NCI-H1436 treated with DMSO at 0.1 percent for 48 hours (cell line): ENCODE measurements at places on chromosomes 3 and 15.

GRCh38 chr3:197793247-197793646 is 2.2 kb downstream of the LRCH3 start:
- no peak for DNase-seq

GRCh38 chr15:39227001-39227400 is 353.9 kb upstream of the THBS1 start:
- no peak for DNase-seq

GRCh38 chr15:95511671-95512070 is 818.8 kb upstream of the NR2F2 start:
- no peak for DNase-seq

- no peak for DNase-seq
These were observed 11.1 kb upstream of the THUMPD3 start for GRCh38 chr3:9351709-9352126.

GRCh38 chr3:187804120-187804744 is 59.0 kb upstream of the BCL6 start:
- no peak for DNase-seq

- DNase-seq, result no peak
These were observed 297.1 kb downstream of the NSUN3 start for GRCh38 chr3:94359996-94360395.

- DNase-seq, result no peak
These were observed 90.9 kb downstream of the MITF start for GRCh38 chr3:69830147-69830546.

DNA sequence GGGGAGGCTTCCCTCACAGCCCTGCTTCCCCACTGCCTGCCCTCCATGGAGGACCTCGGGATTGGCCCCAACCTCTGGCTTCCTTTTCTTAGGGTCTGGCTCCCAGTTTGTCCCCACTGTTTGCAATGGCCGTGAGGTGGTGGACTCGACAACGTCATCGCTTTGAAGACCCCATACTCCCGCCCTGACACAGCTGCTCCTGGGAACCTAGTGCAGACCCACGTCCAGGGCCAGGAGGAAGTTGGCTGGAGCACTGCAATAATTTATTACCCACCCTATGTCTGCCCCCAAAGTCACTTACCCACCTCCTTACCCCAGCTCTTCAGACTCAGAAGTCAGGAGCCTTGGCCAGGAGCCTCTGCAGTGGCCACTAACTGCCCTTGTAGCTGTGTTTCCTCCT is 11.1 kb downstream of the GRM2 start:
- no peak for DNase-seq

GRCh38 chr3:123367467-123368154 is 81.3 kb downstream of the ADCY5 start:
- DNase-seq, result no peak

DNA sequence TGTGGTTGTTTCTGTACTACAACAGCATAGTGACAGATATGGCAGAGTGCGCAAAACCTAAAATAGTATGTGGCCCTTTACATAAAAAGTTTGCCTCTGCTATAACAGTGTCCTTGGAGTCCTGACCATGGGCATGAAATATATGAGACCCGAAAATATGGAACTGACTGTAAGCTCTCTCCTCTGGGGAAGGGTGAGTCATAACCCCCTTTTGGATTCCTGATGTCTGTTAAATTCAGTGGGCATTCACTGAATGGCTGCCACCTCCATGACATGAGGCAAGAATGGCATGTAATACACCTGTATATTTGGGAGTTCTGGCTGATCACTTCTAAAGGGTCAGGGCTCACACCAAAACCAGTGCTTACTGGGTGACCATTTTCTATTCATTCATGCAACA is 6.1 kb downstream of the TBC1D2B start:
- DNase-seq, result no peak

DNA sequence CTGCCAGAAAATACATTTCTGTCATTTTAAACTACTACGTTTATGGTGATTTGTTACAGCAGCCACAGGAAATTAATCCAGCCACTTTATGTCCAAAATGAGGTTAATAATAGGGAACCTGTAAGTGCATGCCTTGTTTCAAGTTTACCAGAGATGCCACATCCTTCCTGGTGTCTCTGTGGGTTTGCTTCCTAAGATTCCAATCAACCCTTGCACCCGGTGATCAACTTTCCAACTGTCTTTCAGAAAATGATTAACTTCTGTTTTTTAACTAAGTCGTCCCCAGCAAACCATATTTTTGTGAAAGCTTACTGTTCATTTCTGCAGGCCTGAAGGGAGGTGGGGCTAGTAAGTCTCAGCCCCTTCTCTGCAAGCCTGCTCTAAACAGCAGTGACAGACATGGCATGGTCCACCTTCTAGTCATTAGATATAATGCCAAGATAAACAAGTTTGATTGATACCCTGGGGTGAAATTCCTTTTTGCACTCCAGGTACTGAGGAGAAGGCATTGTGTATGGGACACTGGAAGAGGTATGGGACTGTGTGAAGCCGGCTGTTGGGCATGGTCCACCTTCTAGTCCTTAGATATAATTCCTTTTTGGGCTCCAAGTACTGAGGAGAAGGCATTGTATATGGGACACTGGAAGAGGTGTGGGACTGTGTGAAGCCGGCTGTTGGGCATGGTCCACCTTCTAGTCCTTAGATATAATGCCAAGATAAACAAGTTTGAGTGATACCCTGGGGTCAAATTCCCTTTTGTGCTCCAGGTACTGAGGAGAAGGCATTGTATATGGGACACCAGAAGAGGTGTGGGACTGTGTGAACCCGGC is 11.1 kb upstream of the TMC3 start:
- no peak for DNase-seq

DNA sequence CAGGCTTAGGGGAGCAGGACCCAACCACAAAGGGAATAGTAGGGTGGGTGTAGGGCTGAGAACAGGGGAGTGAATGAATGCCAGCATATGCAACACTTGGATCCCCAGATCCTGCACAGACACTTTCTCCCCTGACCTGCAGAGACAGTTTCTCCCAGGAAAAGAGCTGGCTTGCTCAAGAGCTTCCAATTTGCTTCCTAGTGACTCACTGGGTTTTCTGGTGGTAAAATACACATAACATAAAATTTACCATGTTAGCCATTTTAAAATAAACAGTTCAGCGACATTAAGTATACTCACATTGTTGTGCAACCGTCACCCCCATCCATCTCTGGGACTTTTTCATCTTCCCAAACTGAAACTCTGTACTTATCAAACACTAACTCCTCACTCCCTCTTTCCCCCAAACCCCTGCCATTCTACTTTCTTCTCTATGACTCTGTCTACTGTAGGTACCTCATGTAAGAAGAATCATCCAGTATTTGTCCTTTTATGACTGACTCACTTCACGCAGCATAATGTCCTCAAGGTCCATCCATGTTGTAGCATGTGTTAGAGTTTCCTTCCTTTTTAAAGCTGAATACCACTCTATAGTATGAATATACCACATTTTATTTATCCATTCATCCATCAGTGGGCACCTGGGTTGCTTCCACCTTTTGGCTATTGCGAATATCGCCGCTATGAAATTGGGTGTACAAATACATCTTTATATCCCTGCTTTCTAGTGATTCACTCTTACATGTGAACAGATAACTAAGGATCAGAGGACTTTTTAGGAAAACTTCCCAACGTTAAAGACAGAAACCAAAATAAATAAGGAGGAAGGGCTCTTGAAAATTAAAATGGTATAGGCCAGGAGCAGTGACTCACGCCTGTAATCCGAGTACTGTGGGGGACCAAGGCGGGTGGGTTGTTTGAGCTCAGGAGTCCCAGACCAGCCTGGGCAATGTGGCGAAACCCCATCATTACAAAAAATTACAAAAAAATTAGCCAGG is 95.6 kb upstream of the TJP1 start:
- DNase-seq, result no peak

DNA sequence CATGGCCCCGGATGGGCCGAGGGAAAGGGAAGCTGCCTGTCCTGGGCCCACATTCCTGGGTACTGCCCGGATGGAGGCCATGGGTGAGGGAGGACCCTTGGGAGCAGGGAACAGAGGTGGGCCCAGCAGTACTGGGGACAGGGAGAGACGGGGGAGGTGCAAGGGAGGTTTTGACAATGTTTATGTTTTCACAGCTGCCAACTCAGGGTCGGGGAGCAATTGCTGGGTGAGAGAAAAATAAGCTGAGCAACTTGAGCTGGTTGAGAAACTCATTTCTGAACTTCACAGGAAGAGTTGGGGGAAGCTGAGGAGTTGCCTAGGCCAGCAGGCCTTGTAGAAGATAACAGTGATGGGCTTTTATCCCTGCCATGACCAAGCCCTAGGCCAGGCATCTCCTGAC is 11.1 kb upstream of the TSPAN3 start:
- DNase-seq, result no peak

DNA sequence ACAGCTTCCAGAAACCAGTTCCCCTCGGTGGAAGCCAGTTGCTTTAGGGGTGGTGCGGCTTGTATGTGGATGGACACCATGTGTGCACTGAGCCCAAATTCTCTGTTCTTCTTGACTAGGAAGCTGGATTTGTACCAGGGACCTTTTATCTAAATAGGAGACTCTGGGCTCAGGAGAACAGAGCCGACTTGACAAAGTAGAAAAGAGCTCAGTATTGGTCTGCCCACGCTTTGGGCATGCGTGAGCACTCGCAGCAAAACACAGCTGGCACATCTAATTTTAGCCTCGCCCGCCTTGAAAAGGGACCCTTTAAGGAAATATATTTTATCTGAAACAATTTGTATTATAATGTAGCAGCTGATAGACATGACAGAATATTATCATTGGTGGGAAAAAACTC is 1.1 kb upstream of the RBMS3 start:
- no peak for DNase-seq

DNA sequence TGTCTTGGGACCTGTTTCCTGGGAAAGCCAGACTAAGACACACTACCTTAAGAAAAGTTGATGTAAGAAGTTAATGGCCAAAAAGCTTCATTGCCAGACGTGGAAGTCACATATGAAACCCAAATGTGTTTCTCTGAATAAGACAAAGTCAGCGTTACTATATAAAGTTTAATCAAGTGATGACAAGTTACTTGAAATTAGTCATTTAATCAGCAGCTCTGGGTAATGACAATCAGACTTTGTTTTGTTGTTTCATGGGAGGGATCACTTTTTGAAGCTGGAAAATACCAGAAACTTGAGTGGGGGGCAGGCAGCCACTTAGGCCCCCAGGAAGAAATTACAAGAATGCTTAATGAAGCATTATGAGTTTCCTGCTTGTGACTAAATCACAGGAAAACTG is 218.6 kb downstream of the PTPRG start:
- DNase-seq, result no peak

DNA sequence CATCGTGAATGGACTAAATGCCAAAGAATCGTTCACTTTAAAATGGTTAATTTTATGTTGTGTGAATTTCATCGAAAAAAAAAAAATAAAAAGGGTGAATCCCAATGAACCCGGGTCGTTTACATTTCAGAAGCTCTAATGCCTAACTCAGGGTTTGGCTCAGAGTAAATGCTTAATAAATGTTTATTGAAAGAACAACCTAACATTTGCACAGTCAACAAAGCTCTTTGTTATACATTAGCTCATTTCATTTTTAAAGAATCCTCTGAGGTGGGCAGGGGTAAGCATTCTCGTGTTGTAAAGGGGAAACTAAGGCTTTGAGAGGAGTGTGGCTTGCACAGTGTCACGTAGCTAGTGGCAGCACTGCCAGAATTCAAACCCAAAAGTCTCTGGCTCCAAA is 109.5 kb downstream of the RPLP1 start:
- DNase-seq, result no peak

- DNase-seq, result no peak
These were observed 30.4 kb downstream of the ZNF609 start for GRCh38 chr15:64490598-64491259.

DNA sequence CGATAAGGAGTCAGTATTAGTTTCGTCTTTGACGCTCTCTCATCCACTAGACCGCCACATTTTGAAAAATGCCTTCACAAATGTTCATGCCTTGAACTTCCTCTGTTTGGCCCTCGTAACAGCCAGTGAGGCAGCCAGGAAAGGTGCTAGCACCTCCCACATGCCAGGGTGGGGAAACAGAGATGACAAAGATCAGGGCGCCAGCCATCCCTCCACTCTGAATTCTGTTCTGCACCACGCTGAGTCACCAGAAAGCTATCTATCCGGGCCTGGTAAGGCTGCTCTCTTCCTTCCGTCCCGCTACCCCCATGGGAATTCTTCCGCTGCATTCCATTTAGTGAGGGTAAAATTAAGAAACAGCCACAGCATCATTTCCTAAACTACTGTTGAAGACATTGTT is 31.3 kb upstream of the BCL2L10 start:
- DNase-seq, result no peak

DNA sequence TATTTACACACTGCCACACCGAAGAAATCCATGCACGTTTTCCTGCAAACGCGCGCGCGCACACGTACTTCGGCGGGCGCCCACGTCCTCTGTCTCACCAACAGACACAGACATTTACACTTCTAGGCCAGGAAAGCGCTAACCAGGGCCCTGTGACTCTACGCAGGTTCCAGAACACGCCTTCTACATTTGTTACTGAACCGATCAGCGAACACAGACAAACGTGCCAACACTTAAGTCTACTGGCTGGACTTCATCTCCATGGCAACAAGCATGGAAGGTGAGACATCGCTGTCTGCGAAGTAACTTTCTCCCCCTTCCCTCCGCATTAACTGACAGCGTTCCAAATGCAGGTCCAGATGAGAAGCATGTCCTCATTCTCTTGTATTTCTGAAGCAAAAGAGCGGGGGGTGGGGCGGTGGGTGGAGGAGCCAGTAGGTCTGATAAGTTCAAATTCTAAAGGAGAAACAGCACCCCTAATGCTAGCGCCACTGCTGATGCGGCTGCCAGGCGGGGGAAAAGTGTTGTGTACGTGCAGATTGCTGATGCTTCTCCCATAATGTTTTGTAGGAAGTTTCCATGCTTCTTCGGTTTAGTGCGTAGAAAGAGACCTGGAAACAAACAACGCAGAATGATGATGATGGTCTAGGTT is at the start of gene CTXN2:
CTXN2 (plus strand) TSS at position 92 of the 652 bp plus-strand sequence. CDS start 9,636 bp downstream, outside the sequence.
- no peak for DNase-seq

GRCh38 chr15:96300836-96301235 is 29.7 kb upstream of the NR2F2 start:
- no peak for DNase-seq

DNA sequence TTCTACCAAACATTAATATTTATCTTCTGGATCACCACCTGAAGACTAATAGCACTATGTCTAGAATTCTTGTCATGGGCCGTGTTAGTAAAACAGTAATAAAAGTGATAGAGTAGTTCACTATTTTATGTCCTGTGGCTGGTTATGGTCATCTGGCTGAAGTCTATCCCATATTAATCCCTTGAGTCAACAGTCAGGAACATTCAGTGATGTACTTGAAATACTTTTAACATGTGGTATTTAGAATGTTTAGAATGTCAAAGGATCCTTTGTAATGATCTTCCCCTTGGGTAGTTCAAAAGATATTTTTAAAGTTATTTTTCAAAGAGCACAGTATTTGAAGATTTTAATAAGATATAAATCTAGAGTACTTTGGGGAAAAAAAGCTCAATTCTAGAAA is 117.0 kb downstream of the MBNL1 start:
- no peak for DNase-seq

DNA sequence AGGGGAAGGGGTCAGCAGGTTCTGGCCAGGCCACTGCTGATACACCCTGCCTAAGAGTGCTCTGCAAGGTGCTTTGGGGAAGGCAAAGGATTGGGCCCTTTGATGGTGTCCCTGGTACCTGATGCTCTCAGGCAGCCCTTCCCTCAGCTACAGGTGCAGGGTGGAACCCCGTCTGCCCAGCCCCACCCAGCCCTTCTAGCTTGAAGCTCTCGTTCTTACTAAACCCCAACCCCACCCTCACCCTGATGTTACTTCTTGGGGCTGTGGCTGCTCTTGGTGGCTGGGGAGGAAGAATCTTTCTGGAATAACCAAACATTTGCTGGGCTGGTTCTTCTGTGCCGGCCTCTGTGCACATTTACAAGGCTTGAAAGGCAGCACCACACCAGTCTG is 6.4 kb downstream of the GNAI2 start:
- no peak for DNase-seq

GRCh38 chr3:186340204-186340603 is 21.8 kb downstream of the DGKG start:
- DNase-seq, result no peak
